Skin of body (tissue), 3 donors: ENCODE measurements at places on chromosomes 6 and 20. TPM values are rescaled to one million over a fixed set of nuclear protein-coding genes. Genes with fewer than 3 reads are reported as not detected.

- no peak for DNase-seq
These were observed 796.7 kb downstream of the DHX35 start for GRCh38 chr20:39758876-39759275.

DNA sequence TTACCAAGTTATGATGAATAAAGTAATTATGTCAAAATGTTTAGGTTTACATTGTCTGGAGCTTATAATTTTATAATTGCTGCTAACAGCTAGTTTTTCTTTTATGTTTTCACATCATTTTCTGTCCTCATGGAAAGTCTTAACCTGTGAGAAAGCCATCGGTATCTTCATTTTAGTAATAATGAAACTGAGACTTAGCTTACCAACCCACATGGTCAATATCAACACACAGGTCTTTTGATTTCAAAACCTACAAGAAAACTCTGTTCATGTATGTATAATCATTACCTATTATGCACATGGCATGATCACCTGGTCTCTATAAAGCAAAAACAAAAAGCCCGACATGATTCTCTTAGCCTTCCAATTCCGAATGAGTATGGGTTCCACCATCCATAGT is 61.9 kb downstream of the KCNQ5 start:
- no peak for DNase-seq

DNA sequence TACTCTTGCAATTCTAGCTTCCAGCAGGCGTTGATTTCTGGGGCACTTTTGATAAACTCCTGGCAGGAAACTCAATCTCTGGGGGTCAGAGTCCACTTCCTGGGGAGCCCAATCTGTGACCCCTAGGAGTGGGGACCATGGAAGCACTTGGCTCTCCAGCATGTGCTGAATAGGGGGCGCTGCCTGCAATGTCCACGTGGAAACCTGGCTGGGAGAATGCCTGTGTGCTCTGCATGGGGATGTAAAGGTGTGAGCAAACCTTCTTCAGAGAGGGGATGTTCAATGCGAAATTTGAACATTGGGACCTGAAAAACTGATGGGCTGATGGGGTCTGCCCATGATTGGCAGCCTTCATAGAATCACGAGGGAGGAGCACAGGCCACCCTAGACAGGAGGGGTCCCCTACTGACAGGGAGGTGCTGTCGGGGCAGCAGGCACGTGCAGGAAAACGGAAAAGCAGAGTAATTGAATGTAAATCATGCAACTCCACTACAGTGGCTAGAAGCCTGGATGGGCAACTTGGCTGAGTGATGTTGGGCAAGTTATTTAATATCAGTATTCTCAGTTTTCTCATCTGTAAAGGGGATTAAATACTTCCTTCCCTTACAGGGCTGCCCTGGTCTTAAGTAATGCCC is 47.8 kb downstream of the CEP43 start:
- no peak for DNase-seq

DNA sequence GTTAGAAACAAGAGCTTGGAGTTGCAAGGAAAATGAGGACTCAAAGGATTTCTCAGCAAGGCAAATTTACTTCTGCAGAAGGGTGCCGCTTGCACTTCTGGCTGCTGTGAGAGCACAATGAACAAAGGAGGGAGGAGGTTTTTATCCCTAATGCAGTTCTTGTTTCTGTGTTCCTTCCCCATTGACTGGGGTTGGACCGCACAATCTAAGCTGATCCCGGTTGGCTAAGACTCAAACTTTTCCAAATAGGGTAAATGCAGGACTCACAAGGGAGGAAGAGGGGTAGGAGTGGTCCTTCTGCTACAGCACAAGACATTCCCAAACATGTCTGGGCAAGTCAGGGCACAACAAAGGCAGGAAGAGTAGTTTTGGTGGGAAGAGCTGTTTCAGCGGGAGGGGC is 249.6 kb upstream of the MOCS1 start:
- no peak for DNase-seq

DNA sequence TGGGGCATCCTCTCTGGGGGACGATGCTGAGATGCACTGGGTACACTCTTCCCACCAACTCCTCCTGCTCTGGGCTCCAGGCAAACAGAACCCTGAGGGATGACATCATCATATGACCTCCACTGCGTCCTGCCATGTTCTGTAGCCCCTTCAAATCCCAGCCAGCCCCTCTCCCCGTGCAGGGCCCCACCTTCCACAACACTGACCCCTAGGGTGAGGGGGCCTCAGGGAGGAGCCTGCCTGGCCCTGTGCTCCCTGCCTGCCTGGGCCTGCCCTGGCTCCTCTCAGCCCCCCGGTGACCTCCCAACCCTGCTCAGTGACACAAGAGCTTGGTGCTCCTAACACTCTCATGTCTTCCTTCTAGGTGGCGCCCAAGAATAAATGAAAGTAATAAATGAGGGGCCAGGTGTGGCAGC is 9.6 kb upstream of the SPDEF start:
- DNase-seq = no peak

- DNase-seq = no peak
These were observed 107.0 kb downstream of the ESR1 start for GRCh38 chr6:151914484-151914883.

GRCh38 chr6:89797317-89797716 is 22.3 kb downstream of the MDN1 start:
- no peak for DNase-seq

GRCh38 chr6:87905101-87905641 is 142.5 kb upstream of the SPACA1 start:
- no peak for DNase-seq

GRCh38 chr6:147212622-147213021 is 8.4 kb downstream of the STXBP5 start:
- no peak for DNase-seq

- DNase-seq = no peak
These were observed 11.8 kb upstream of the FOXC1 start for GRCh38 chr6:1597924-1598323.

DNA sequence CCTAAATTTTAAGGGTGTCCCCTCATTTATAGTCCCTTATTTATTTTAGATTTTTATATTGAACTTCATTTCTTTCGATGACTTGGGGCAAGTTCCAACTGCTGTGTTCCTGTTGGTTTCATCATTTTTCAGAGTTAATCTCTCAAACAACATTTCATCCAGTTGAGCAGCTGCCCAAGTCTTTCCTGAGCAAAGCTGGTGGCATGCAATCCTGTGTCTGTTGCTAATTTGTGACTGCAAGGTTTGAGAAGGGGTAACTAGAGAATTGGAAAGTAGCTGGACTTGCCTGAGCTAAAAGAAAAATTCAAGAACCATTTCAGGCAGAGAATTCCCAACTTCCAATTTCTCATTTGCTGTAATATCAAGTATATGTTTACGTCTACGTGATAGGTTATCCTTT is 881.5 kb upstream of the SLC35B3 start:
- DNase-seq = no peak

DNA sequence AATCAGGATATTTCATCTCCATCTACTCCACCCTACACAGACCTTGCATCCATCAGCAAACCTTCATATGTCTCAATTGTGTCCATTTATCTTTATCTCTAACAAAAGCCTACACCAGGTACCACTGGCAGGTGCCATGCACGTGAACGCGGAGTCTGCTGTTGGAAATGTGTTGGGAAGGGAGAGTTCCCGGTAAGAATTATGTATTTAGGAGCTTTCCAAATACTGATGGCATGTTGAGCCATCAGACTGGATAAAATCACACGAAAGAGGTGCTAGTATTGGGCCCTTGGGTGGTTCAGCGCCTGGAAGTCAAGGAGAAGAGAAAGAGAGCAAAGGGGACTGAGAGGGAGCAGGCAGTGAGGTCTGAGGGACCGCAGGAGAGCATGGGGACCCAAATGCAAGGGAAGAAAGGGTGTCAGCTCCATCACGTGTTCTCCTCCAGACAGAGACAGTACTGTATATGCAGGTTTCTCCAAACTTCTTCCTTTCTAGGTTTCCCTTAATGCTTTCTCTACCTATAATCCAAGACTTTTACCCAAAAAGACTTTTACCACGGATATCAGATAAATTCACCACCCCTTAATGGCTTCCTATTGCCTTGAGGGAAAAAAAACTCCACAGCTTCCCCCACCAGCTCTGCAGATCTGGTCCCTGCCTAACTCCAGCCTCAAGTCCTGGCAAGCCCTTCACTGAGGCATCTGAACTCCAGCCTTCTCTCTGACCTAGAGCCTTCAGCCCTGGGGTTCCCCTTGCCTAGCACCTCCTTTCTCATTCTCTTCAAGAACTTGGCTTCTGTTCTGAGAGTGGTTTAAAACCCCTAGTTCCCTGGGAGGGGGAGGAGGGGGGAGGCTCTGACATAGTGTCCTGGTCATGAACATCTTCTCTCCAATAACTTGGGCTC is 4.8 kb upstream of the ZNF217 start:
- no peak for DNase-seq

DNA sequence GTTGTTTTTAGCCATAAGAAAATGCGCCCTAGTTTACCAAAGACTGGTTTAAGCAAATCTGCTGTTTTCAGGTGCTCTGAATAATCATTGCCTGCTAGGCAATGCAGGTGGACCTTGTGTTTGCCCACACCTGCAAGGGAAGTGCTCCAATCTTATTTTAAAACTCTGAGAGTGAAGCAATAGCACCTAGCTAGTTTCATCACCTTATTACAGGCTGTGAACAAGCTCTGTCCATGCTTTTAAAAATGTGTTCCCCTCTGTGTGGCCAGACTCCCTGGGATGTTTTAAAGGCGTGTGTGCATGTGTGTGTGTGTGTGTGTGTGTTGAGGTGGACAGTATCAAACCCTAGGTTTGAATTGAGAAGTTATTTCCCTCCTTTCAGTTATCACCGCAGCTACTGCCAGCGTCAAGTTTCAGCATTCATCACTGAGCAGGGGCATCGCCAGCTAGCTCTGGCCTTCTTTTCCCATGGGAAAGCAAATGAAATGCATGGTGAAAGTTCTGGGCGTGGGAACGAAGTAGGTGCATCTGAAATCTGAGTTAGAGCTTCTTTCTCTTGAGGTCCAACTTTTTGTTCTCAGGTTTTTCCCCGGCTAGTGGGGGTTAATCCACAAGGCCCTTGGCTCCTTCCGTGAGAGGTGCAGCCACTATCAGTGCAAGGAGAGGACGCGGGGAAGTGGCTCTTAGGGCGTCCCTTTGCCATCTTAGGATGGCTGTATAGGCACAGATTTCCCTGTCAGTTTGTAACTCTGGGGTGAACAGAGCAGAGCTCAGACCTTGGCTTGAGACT is 30.8 kb downstream of the DUSP22 start:
- no peak for DNase-seq

The RIN2 gene
- total RNA-seq = 34.8 TPM

The DNAH8 gene
- total RNA-seq = 0.89 TPM

The GGTLC1 gene
- not detected for total RNA-seq

The ULBP3 gene
- 3.9 TPM for total RNA-seq
